ENCODE measurements at places on chromosomes 6 and 20.

- no peak for DNase-seq
These were observed 319.8 kb downstream of the HIVEP2 start for GRCh38 chr6:142624978-142625715.

DNA sequence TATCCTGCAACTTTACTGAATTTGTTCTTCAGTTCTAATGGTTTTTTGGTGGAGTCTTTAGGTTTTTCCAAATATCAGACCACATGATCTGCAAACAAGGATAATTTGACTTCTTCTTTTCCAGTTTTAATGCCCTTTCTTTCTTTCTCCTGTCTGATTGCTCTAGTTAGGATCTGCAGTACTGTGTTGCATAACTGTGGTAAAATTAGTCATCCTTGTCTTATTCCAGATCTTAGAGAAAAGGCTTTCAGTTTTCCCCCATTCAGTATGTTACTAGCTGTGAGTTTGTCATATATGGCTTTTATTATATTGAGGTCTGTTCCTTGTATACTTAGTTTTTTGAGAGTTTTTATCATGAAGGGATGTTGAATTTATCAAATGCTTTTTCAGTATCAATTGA, 4.3 kb downstream of the MICA start:
- no peak for DNase-seq

DNA sequence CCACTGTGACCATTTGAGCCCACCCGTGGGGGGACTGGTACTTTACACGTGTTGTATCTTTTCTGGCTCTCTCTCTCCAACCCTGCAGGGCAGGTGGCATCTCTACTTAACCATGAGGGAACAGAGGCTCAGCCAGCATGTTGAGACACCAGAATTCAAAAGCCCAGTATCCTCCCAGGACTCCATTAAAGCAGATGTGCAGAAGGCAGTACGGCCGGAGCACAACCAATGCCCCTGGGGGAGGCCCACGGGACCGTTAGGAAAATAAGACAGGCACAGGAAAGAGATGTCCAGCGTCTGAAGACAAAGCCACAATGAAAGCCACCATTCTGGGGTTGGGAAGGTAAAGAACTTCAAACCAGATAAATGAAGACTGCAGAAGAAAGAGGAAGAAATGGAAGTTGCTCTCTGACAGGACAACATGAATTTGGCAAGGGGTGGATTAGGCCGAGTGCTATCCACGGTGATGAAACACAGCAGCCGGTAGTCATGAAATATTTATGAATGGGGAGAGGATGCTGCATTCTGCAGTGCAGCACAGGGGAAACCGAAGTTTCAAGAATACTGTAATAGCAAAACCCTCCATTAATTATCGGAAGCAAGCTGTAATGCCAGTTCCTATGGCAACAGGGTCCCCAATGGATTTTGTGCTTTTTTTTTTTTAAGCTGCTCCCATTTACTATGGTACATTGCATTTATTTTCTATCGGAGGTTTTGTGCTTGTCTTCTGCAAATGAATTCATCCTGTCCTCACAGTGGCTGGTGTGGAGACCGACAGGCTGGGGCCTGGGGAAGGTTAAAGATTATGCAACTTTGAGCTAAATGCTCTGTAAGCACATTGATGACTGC, 179.4 kb downstream of the NRN1 start:
- no peak for DNase-seq

- DNase-seq, result no peak
These were observed 288.8 kb downstream of the BTBD9 start for GRCh38 chr6:38350942-38351341.

DNA sequence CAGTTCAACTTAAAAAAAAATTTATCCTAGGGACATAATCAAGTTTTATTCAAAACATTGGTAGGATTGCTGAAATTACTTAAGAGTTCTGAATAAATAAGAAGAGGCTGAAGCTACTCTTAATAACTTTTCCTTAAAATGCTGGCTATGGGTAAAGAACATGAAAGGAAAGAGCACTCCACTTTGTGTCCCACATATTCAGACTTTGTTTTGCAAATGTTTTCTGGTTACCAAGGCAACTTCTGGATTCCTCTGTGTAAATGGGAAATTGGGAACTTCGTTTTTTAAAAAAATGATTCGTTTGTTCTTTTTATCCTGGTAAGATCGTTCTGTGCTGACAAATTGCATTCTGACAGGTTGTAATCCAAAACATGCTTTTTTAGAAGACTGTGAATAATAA, 115.0 kb downstream of the KIF6 start:
- no peak for DNase-seq

DNA sequence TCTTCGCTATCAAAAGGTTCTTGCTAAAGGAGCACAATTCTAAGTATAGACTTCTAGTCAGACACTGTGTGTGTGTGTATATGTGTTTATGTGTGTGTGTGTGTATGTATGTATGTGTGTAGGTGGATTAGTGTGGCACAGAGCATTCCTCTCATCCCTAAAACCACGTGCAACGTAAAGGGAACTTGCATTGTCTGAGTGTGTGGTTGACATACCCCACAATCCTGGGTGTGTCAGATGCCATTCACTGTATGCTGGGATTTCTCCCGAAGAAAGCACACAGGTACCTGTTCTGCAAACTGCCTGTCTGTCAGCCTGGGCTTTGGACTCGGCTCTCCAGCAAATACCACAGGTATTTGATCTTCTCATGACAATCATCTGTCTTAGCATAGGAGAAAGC, 42.3 kb upstream of the TBC1D7 start:
- no peak for DNase-seq

Measured in stimulated activated CD8-positive, alpha-beta memory T cell treated with anti-CD3 and anti-CD28 coated beads, Interleukin-4, amount 100 ng/mL, for 4 hours (primary cell).